ENCODE measurements at places on chromosomes 4 and X.

GRCh38 chr4:3740256-3740655 lies 25.9 kb upstream of the ADRA2C start:
- no peak for DNase-seq

GRCh38 chr4:72302981-72303704 lies 265.9 kb downstream of the ADAMTS3 start:
- peak; percentile 47 for DNase-seq

DNA sequence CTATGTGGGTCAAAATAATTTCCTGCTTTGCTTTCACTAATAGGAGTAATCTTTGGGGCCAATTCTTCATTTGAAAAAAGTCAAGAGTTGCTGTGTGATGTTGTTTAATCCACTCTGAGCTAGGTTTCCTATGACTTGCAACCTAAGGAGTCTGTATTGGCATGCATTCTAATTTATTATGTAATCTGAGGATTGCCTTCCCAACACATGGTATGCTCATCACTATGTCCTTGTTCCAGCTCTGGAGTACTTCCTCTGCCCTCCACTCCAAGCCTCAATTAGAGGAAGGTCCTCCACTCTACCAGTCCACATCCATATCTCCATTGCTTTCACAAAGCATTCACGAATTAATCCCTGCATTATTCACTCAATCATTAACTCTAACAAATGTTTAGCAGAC lies 56.1 kb downstream of the PPP3CA start:
- peak; percentile 26 for DNase-seq

DNA sequence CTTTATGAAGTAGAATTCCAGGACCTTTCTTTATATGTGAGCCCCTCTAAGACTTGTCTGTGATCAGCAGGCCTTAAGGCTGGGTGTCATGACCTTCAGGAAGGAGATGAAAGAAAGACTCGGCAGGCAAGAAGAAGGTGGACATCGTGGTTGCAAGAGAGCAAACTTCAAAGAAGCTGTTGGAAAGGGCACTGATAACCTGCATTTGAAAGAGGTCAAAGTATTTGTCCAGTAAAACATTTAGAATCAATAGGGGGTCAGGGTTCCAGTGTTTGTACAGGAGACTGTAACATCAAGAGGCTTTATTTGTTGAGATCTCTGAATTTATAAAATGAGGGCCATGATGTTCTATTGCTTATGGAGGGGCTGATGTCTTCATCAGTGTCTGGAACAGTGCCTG lies 44.2 kb downstream of the COMMD8 start:
- DNase-seq = no peak

DNA sequence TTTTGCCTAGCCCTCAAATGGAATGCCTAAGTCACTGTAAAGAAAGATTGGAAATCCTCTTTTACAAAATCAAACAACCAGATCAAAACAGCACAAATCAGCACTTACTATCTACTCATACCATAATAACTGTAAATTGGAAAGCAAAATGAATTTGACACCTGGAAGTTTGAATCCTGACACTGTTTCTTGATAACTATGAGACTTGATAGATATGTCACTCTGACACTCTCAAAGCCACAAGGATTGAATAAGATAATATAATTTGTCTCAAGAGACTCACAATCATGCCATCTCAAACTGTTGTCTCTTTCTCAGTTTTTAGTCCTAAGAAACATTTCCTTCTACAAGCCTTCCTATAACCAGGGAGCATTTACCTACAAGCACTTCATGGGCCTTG lies 302.6 kb upstream of the DIAPH2 start:
- no peak for DNase-seq

DNA sequence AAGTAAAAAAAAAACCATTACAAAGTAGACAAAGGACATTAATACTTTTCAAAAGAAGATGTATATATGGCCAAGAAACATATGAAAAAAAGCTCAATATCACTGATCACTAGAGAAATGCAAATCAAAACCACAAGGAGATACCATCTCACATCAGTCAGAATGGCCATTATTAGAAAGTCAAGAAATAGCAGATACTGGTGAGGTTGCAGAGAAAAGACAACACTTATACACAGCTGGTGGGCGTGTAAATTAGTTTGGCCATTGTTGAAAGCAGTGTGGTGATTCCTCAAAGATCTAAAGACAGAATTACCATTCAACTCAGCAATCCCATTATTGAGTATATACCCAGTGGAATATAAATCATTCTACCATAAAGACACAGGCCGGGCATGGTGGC lies 39.3 kb downstream of the TASL start:
- DNase-seq = no peak
